ENCODE measurements at places on chromosomes 5 and 9. TPM values are rescaled to one million over a fixed set of nuclear protein-coding genes. Genes with fewer than 3 reads are reported as not detected.

- H3K27ac ChIP-seq: no peak overlapping the region
- no peaks in the 10 kb centered on the region for H3K27me3 ChIP-seq
- no peaks in the 10 kb centered on the region for H3K4me1 ChIP-seq
Observed at GRCh38 chr9:115883467-115884329, 269.9 kb upstream of the PAPPA start.

- no peaks in the 10 kb centered on the region for H3K27me3 ChIP-seq
- H3K36me3 ChIP-seq: no peaks in the 10 kb centered on the region
- H3K27ac ChIP-seq: no peak overlapping the region
- no peaks in the 10 kb centered on the region for H3K4me1 ChIP-seq
- DNase-seq: no peak
Observed at GRCh38 chr9:108991479-108991878, 21.8 kb downstream of the CTNNAL1 start.

DNA sequence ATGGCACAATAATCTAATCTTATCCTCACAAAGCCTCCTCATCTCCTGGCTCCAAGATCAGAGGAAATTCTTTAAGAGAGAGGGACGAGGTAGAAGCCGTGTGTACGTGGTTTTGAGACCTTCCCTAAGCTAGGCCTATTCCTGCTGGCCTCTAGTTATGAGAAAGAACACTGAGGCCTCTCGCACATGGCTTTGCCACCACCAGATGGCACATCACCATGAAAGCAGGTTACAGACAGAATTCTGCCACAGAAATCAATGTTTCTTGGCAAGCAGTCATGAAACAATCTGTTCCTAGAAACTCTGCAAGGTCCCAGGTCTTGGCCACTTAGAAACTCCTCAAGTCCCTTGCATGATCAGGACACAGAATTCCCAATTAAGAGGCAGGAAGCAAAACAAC lies 268.2 kb upstream of the TAS2R1 start:
- no peaks in the 10 kb centered on the region for H3K4me1 ChIP-seq
- no peaks in the 10 kb centered on the region for H3K27me3 ChIP-seq
- no peak overlapping the region for H3K4me3 ChIP-seq

- H3K27me3 ChIP-seq: no peaks in the 10 kb centered on the region
- no peaks in the 10 kb centered on the region for H3K4me1 ChIP-seq
- H3K27ac ChIP-seq: no peak overlapping the region
- no peaks in the 10 kb centered on the region for H3K36me3 ChIP-seq
- no peak overlapping the region for H3K4me3 ChIP-seq
Observed at GRCh38 chr5:143635888-143636287, 176.1 kb upstream of the HMHB1 start.

GRCh38 chr5:42912184-42912798 lies 100.6 kb upstream of the SELENOP start:
- H3K27me3 ChIP-seq: no peaks in the 10 kb centered on the region
- DNase-seq: no peak
- no peaks in the 10 kb centered on the region for H3K36me3 ChIP-seq
- no peaks in the 10 kb centered on the region for H3K4me1 ChIP-seq
- no peak overlapping the region for H3K4me3 ChIP-seq
- no peak overlapping the region for H3K27ac ChIP-seq

DNA sequence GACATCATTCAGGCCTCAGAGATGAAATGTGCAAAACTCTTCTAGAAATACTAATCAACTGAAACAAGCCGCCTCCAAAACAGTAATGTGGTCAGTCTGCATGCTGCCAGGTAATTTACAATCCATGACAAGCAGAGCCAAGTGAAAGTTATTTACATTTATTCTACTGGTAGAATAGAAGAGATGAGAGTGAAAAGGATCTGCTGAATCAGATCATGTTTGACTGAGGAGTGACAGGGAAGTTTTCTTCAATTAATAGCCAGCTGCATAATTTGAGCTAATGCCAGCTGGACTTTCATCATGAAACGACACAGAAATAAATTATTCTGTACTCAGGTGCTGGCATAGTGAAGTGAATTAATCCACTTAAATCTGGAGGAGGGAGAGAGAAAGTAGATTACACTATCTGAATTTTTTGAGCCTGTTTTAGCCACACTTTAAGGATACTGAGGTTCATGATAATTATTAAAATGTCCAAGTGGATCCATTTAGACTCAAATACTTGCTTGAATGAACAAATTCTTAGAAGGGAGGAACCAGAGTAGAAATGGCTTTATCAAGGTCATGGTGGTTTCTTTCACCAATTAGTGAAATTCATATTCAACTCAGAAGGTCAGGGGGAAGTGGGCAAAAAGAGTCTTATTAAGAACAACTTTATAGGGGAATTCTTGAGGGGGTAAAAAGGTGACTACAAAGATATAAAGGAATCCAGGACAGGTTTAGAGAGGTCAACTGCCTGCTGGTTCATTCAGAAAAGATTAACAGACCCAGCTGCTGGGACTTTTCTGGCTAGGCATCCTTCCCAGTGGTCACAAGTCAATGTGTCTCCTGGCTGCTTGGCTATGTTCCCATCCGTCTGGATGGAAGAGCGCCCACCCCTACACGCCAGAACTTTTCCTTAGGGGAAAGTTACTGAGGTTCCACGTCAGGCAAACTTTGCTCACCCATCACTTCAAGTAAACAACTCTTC lies 350.4 kb downstream of the PDE4D start:
- H3K4me3 ChIP-seq: no peak overlapping the region
- no peaks in the 10 kb centered on the region for H3K27me3 ChIP-seq
- H3K27ac ChIP-seq: peak overlapping the region; percentile 76
- DNase-seq: no peak

DNA sequence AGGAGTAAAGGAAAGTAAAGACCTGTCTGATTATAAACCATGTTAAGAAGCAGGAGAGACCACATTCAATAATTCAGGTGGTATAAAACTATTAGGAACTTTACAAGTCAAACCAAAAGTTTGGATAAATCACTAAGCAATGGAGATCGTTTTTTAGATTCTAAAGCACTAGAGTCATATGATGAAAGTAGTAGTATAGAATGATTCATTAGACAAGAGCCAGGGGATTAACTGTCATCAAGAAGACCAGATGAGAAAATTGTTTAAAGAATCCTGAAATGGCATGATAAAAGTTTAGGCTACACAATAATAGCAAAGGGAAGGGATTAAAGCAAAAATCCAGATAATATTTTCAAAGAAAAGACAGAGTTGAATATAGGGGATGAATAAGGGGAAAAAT lies 12.9 kb upstream of the CARNMT1 start:
- no peaks in the 10 kb centered on the region for H3K4me1 ChIP-seq
- no peaks in the 10 kb centered on the region for H3K36me3 ChIP-seq
- no peaks in the 10 kb centered on the region for H3K27me3 ChIP-seq
- H3K4me3 ChIP-seq: no peak overlapping the region
- no peak for DNase-seq

- H3K27ac ChIP-seq: no peak overlapping the region
- no peaks in the 10 kb centered on the region for H3K27me3 ChIP-seq
- no peak for DNase-seq
Observed at GRCh38 chr9:6184749-6185645, 30.6 kb upstream of the IL33 start.

DNA sequence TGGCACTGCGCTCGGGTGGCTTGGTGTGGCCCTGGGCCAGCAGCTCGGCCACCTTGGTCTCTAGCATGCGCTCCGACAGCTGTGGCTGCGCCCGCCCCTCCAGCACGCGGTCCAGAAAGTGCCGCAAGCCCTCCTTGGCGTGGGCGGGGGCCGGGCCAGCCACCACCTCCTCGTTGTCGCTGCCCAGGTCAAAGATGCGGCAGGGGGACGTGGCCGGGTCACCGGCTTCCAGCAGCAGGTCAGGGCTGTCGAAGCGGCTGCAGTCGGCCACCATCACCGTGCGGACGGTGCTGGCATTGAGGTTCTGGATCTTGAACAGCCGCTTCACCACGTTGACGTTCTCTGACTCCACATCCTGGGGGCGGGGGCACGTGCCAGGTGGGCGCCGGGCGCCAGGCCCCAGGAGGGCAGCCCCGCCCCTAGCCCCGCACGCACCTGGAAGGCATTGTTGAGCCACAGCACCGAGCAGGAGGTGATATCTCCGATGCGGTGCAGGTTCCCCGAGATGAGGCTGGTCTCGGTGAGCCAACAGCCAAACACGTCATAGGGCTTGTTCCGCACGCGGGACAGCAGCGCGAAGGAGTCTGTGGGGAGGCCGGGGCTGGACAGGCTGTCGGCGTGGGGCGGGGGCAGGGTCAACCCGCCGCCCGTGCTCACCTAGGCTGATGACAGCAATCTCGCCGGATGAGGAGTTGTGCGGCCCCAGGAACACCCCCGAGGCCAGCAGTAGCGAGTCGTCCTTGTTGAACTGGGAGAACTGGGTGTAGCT lies 2.2 kb downstream of the FBXW5 start:
- H3K36me3 ChIP-seq: peaks cover 11% of the 10 kb centered on the region
- peaks cover 10% of the 10 kb centered on the region for H3K4me1 ChIP-seq
- H3K4me3 ChIP-seq: no peak overlapping the region
- DNase-seq: no peak
- no peaks in the 10 kb centered on the region for H3K27me3 ChIP-seq

DNA sequence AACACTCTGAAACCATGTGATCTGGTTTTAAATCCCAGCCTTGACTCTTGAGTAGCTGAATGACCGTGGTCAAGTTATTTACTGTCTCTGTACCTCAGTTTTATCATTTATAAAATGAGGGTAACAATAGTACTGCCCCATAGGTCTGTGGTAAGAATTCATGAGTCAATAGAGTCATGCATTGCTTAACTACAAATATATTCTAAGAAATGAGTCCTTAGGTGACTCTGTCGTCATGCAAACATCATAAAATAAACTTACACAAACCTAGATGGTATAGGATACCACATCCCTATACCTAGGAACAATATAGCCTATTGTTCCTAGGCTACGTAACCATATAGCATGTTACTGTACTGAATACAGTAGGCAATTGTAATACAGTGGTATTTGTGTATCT lies 20.3 kb upstream of the ABCA1 start:
- no peak for DNase-seq
- H3K4me1 ChIP-seq: no peaks in the 10 kb centered on the region
- H3K27me3 ChIP-seq: no peaks in the 10 kb centered on the region
- no peak overlapping the region for H3K4me3 ChIP-seq
- no peak overlapping the region for H3K27ac ChIP-seq

DNA sequence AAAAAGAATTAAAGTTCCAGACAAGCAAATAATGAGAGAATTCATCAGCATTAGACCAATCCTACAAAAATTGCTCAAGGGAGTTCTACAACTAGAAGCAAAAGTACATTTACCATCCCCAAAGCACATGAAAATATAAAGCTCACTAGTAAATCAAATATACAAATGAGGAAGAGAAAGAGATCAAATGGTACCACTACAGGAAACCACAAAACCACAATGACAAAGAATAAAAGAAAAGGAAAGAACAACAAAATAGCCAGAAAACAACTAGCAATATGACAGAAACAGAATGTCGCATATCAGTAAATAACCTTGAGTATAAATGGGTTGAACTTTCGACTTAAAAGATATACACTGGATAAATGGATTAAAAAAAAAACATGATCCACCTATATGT lies 739.0 kb downstream of the DTWD2 start:
- no peak overlapping the region for H3K27ac ChIP-seq
- no peaks in the 10 kb centered on the region for H3K36me3 ChIP-seq
- H3K4me1 ChIP-seq: no peaks in the 10 kb centered on the region
- H3K4me3 ChIP-seq: no peak overlapping the region
- DNase-seq: no peak

The RASEF gene
- 39.3 TPM for total RNA-seq

The NOL6 gene
- total RNA-seq: 22.3 TPM

The RACK1 gene
- 2,553 TPM for total RNA-seq

The DBH gene
- total RNA-seq: not detected

The CD274 gene
- 2.9 TPM for total RNA-seq

The NRG2 gene
- total RNA-seq: 5.9 TPM

The SCAI gene
- total RNA-seq: 9.3 TPM

The BHMT2 gene
- total RNA-seq: 63.7 TPM

The SNCAIP gene
- total RNA-seq: 10.9 TPM

The OR1Q1 gene
- total RNA-seq: not detected

The PCDHGA8 gene
- total RNA-seq: 2.6 TPM
